ENCODE measurements at places on chromosomes 2 and 18.

- DNase-seq, result no peak
These were observed 1.3 kb upstream of the AKAIN1 start for GRCh38 chr18:5198311-5198710.

- no peak for DNase-seq
These were observed 93.2 kb downstream of the UNC80 start for GRCh38 chr2:209864716-209865295.

DNA sequence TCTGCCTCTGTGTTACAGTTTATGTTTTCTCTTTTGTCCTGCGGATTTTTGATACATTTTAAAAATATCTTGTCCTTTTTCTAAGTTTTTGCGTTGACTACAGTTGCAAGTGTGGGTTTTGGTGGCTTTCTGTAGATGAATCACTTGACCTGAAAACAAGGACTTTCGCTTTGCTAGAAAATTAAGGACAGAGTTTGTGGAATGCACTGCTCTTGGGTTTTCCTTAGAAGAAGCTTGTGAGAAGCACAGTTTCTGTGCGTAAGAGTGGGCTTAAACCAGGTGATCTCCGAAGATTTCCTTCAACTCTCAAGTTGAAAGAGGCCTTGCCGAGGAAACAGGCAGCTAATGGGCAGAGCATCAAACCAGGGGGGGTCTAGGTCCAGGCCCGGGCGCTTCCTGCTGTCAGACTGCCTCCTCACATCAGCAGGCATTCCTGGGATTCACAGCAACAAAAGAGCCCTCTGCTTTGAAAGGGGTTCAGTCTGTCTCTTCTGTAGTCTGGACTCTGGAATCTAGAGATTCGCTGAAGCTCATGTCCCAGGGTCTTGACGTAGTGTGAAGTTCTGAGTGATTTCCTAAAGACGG, 17.3 kb downstream of the NCK2 start:
- no peak for DNase-seq

DNA sequence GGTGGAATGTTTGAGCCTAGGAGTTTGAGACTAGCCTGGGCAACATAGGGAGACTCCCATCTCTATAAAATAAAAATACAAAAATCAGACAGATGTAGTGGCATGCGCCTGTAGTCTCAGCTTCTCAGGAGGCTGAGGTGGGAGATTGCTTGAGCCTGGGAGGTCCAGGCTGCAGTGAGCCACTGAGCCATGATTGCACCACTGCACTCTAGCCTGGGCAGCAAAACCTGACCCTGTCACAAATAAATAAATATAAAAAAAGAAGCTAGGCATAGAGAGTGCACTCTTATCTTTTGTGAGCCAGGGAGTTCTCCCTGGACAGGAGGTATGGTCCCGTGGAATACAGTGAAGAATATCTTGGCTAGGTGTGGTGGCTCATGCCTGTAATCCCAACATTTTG, 11.0 kb upstream of the KYNU start:
- no peak for DNase-seq

DNA sequence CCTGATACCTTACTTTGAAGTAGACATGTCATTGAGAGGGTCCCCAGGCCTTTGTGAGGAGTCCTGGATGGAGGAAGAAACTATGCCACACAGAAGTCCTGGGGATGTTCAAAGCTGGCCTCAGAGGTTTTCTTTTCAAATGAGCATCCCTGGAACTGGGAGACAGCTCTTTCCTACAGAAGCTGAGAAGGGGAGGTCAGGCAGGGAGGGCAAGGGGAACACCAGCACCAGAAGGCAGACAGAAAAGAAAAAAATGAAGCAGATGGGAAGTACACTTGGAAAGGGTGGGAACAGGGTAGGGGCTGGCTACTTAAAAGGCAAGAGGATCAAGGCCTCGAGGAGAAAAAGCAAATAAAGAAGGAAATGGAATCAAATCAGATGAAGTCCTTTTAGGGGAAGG, 120.0 kb downstream of the FMNL2 start:
- DNase-seq, result no peak

- DNase-seq, result no peak
These were observed 81.8 kb downstream of the LAMA1 start for GRCh38 chr18:7035807-7036206.

- no peak for DNase-seq
These were observed 117.4 kb upstream of the DSEL start for GRCh38 chr18:67633939-67634338.

DNA sequence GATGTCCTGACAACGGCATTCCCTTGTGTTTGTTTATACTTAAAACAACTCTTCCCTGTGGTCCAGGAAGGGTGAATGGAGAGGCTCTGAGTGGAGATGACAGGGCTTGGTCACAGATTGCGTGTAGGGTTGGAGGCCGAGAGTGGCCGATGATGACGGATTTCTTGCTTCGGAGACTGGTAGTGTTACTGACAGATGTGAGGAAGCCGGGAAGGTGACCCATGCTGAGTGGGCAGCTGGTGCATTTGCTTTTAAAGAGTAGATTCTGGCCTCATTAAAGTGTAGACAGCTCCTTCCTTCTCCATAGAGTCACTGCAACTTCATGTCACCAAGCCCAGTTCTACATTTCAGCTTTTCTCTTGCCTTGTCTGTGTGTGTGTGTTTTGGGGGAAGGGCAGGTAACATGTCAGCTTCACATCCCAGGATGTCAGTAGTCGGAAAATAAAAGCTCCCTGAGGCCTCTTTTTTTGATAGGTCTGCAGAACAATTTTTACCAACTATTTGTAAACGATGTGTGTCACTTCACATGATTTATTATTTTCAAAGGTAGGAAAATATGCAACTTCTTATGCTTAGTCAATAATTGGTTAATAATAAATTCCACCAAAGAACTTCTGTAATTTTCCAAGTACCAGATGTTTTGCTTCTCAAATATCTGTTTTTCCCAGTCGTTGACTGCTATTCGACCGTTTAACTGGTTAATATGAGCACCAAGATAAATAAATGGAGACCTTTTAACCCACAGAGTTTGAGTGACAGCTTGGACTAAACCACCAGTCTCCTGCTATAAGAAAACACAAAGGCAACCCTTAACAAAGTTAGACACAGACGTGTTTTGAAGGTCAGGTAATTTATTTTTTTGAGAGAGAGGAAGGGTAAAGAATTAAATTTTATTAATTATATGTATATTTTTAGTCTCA, 436.9 kb downstream of the SLC4A3 start:
- no peak for DNase-seq

DNA sequence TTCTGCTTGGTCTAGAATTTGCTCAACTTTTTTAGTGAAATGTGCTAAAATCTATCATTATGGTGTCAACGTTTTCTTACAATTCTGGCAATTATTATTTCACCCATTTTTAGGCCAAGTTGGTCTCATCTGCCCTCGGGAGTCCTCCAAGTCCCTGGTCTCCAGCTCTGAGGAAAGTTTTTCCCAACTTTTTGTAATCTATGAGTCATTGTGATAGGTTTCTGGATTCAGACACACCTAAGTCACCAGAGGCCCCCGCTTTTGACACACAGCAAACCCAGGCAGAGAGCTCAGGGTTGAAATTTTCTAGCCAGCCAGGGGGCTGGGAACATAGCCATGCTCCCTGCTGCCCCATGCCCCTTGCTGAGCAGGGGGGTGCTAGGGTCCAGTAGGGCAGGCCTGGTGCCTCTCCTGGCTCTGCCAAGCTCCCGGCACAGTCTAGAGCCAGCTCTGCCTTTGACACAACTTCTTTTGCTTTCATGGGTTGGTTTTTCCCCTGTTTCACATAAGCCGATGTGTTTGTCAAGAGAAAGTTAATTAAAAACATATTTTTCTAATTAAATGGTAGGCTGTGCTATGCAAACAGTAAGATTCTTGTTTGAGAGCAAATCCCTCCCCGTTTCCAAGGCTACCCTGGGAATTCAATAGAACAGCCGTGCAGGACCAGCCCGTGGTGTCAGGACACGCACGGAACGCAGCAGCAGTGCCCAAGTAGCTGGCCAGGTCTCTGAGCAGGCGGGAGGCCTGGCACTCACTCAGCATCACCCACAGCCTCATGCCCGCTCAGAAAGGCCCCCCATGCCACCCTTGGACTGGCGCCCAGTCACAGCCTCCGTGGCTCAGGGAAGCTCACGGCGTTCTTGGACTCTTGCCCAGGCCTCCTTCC, 25.5 kb upstream of the SNED1 start:
- peak; percentile 78 for DNase-seq

DNA sequence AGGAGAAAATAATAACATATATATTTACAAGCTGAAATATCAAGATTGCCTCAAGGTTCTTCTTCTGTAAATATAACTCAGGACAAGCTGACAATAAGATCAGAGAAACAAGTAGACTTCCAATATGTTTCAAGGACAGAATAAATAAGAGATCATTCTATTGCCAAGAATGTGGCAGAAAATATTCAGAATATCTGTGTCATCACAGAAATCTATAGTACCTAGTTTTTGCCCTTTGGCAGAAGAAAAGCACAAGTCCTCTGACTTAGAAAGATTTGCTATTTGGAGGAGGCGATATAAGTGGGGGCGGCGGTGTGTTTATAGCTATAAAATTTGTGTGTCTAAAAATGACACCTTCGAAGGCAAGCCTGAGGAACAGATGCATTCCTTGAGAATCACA, 34.3 kb downstream of the ARHGAP15 start:
- DNase-seq, result no peak

GRCh38 chr18:52437161-52437560, 97.2 kb downstream of the DCC start:
- DNase-seq, result no peak

DNA sequence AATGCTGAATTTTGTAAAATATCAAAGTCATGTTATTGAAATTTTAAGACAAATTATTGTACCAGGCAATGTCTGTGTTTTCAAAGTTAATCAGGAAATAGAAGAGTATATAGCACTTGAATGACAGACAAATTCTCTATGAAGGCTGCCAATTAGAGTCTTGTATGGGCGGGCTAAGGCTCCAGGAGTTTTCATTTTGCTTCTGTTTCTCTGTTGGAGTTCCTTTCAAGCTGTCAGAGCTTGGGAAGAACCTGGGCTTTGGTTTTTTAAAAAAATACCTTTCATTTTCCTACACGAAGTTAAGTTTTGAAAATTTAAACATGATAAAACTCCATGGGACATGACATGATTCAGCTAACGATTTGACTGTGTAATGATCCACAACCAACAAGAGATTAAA, 339.0 kb upstream of the KCNH7 start:
- DNase-seq, result no peak

DNA sequence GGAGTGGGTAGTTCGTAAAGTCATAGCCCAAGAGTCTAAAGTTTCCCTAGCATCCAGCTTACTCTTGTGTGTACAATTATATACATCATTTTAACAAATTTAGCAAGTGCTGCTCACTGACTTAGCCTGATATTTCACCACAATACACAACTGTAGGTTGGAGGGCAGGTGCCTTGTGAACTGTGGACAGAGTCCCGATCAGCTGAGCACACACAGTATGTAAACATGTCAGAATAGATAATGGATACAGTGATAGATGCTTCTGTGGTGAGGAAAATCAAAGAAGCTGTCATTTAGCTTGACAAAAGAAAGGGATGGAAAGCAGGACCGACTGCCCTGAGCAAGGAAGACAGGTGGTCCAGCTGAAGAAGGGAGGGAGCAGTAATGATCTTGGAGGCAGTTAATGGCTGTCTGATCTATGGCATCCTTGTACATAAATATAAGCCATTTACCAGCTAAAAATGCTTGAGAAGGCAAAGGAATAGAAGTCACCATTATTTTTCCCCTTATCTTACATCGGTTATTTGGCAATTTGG, 372.8 kb upstream of the UBE2E3 start:
- no peak for DNase-seq

Measured in fibroblast of skin of left quadriceps (primary cell).